Thymus (tissue), 14 donors: ENCODE measurements at places on chromosomes 4 and X.

- no peak for DNase-seq
- H3K4me3 ChIP-seq = no peak overlapping the region
- H3K27me3 ChIP-seq = no peaks in the 10 kb centered on the region
- H3K36me3 ChIP-seq = no peaks in the 10 kb centered on the region
- H3K27ac ChIP-seq = no peak overlapping the region
- peaks cover 14% of the 10 kb centered on the region for H3K4me1 ChIP-seq
Observed at GRCh38 chr4:15232366-15233263, 195.2 kb upstream of the C1QTNF7 start.

- no peaks in the 10 kb centered on the region for H3K27me3 ChIP-seq
- DNase-seq = no peak
- H3K27ac ChIP-seq = no peak overlapping the region
- no peaks in the 10 kb centered on the region for H3K36me3 ChIP-seq
- H3K4me1 ChIP-seq = no peaks in the 10 kb centered on the region
Observed at GRCh38 chrX:33336783-33337182, 125.4 kb upstream of the DMD start.

- no peaks in the 10 kb centered on the region for H3K27me3 ChIP-seq
- H3K4me1 ChIP-seq = no peaks in the 10 kb centered on the region
- no peak overlapping the region for H3K27ac ChIP-seq
- no peak for DNase-seq
- no peak overlapping the region for H3K4me3 ChIP-seq
- H3K36me3 ChIP-seq = no peaks in the 10 kb centered on the region
Observed at GRCh38 chrX:109487640-109488039, 5.8 kb upstream of the GUCY2F start.

- H3K36me3 ChIP-seq = no peaks in the 10 kb centered on the region
- DNase-seq = no peak
- H3K4me1 ChIP-seq = no peaks in the 10 kb centered on the region
- H3K27ac ChIP-seq = no peak overlapping the region
- no peak overlapping the region for H3K4me3 ChIP-seq
Observed at GRCh38 chr4:71568131-71568530, 215.7 kb downstream of the GC start.

- DNase-seq = no peak
- no peak overlapping the region for H3K27ac ChIP-seq
- no peaks in the 10 kb centered on the region for H3K4me1 ChIP-seq
- peaks cover 42% of the 10 kb centered on the region for H3K36me3 ChIP-seq
- H3K4me3 ChIP-seq = no peak overlapping the region
- H3K27me3 ChIP-seq = no peaks in the 10 kb centered on the region
Observed at GRCh38 chrX:40076750-40077575, 20.8 kb downstream of the BCOR start.

- H3K4me1 ChIP-seq = peaks cover 30% of the 10 kb centered on the region
- no peak overlapping the region for H3K27ac ChIP-seq
- DNase-seq = no peak
- H3K36me3 ChIP-seq = peaks cover 16% of the 10 kb centered on the region
- no peaks in the 10 kb centered on the region for H3K27me3 ChIP-seq
Observed at GRCh38 chr4:3193531-3194203, 55.3 kb upstream of the MSANTD1 start.

DNA sequence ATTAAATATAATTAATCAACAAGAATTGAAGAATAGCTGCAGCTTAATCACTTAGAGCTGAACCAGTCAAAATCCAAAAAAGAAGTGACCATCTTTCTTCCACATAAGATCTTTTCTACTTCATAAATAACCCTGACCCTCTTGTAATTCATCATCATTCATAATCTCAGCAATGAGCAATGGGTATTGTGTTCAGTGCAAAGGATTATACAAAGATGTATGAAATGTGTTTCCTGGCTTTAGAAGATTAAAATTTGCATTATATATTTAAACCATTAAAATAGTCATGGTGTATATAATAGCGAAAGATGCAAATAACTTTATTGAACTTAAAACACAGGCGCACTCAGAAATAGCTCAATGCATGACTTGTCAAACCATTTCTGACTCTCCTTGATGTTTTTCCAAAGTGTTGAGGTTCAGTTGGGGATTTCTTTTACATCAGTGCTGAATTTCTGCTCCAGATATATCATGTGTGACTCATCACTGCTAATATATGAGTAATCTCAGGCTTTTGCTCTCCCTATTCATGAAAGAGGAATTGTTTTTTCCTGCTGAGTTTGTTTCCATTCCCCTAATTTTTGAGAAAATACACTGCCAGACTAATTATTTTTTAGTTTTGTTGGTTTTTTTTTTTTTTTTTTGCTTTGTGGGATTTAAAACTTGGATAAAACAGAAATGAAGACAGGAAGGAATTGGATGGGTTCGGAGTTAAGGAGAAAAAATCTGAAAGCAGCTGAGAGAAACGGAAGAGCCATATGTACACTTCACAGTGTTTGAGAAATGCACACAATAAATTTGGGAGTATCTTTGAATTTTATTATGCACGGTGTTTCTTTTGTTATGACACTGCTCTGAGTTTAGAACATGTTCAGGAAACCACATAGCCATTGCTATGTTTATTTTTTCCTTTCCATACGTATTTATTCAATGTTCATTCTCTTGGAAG is 290.1 kb upstream of the PCDH7 start:
- H3K4me1 ChIP-seq = no peaks in the 10 kb centered on the region
- H3K27ac ChIP-seq = no peak overlapping the region
- H3K27me3 ChIP-seq = no peaks in the 10 kb centered on the region

GRCh38 chrX:20252381-20253231 is 14.1 kb downstream of the RPS6KA3 start:
- no peaks in the 10 kb centered on the region for H3K4me1 ChIP-seq
- no peak overlapping the region for H3K27ac ChIP-seq
- no peak overlapping the region for H3K4me3 ChIP-seq
- no peaks in the 10 kb centered on the region for H3K36me3 ChIP-seq

GRCh38 chr4:43089730-43090129 is 197.2 kb downstream of the GRXCR1 start:
- no peaks in the 10 kb centered on the region for H3K4me1 ChIP-seq
- H3K27ac ChIP-seq = no peak overlapping the region
- DNase-seq = no peak
- no peak overlapping the region for H3K4me3 ChIP-seq
- no peaks in the 10 kb centered on the region for H3K27me3 ChIP-seq

GRCh38 chrX:44261286-44261685 is 82.2 kb downstream of the EFHC2 start:
- H3K36me3 ChIP-seq = no peaks in the 10 kb centered on the region
- no peaks in the 10 kb centered on the region for H3K27me3 ChIP-seq
- no peaks in the 10 kb centered on the region for H3K4me1 ChIP-seq
- H3K27ac ChIP-seq = no peak overlapping the region

DNA sequence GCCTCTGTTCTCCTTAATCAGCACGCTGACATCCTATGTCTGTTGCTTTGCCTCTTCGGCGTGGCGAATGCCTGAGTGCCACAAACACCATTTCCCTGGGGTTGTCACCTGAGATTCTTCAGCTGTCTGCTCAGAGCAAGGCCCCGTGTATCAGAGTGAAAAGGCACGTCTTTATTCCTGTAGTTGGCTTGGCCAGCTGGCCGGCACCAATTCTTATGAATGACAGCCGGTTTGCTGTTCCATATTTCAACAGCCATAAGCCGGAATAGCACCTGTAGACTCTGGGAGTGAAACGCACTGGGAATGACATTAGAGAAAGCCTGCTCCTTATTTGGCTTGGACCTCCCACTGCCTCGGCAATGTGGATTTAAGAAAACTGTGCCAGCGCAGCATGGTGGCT is 89.3 kb downstream of the MGST2 start:
- no peaks in the 10 kb centered on the region for H3K4me1 ChIP-seq
- no peaks in the 10 kb centered on the region for H3K27me3 ChIP-seq
- H3K36me3 ChIP-seq = no peaks in the 10 kb centered on the region

DNA sequence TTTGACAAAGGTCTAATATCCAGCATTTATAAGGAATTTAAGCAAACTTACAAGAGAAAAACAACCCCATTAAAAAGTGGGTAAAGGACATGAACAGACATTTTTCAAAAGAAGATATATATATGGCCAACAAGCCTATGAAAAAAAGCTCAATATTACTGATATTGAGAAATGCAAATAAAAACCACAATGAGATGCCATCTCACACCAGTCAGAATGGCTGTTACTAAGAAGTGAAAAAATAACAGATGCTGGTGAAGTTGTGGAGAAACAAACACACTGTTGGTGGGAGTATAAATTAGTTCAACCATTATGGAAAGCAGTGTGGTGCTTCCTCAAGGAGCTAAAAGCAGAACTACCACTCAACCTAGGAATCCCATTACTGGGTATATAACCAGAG is 91.6 kb upstream of the EFHC2 start:
- no peak for DNase-seq
- no peaks in the 10 kb centered on the region for H3K27me3 ChIP-seq
- no peaks in the 10 kb centered on the region for H3K4me1 ChIP-seq
- no peaks in the 10 kb centered on the region for H3K36me3 ChIP-seq
- no peak overlapping the region for H3K4me3 ChIP-seq

GRCh38 chr4:121266982-121267381 is 102.9 kb upstream of the TNIP3 start:
- H3K27ac ChIP-seq = no peak overlapping the region
- H3K4me3 ChIP-seq = no peak overlapping the region
- H3K4me1 ChIP-seq = no peaks in the 10 kb centered on the region
- DNase-seq = no peak
- no peaks in the 10 kb centered on the region for H3K36me3 ChIP-seq
- H3K27me3 ChIP-seq = no peaks in the 10 kb centered on the region

GRCh38 chr4:110108960-110109359 is 89.5 kb downstream of the ELOVL6 start:
- no peaks in the 10 kb centered on the region for H3K4me1 ChIP-seq
- H3K36me3 ChIP-seq = no peaks in the 10 kb centered on the region
- H3K27me3 ChIP-seq = no peaks in the 10 kb centered on the region
- no peak overlapping the region for H3K4me3 ChIP-seq
- no peak overlapping the region for H3K27ac ChIP-seq
- no peak for DNase-seq

DNA sequence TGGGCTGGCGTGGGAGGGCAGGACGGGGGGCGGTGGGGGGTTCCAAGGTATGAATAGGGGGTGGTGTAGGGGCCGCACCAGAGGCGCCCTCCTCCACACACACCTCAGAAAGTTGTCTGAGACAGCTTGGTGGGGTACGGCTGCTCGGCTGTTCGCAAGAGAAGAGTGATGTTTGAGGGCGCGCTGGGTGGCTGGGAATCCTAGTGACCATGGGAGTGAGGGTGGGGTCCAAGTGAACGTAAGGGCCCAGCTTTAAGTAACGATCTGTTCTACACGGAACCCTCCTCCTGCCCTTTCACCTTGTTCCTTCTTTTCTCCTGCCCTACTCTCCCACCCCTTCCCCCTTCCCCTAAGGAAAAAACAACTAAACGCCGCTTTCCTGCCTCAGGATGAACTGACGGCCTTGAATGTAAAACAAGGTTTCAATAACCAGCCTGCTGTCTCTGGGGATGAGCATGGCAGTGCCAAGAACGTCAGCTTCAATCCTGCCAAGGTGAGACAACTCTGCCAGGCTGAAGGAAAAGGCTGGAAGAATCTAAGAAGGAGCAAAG is 664 bp downstream of the MED12 start:
- H3K27me3 ChIP-seq = no peaks in the 10 kb centered on the region
- peaks cover 27% of the 10 kb centered on the region for H3K36me3 ChIP-seq
- H3K4me1 ChIP-seq = peaks cover 14% of the 10 kb centered on the region
- H3K4me3 ChIP-seq = peak overlapping the region; percentile 68
- no peak for DNase-seq

- no peak for DNase-seq
- no peaks in the 10 kb centered on the region for H3K27me3 ChIP-seq
- no peak overlapping the region for H3K4me3 ChIP-seq
Observed at GRCh38 chr4:141660880-141661279, 24.5 kb downstream of the IL15 start.

GRCh38 chr4:134537701-134538100 is 336.1 kb upstream of the PABPC4L start:
- H3K36me3 ChIP-seq = no peaks in the 10 kb centered on the region
- H3K4me3 ChIP-seq = no peak overlapping the region
- no peaks in the 10 kb centered on the region for H3K27me3 ChIP-seq
- H3K4me1 ChIP-seq = no peaks in the 10 kb centered on the region
- H3K27ac ChIP-seq = no peak overlapping the region
- no peak for DNase-seq

DNA sequence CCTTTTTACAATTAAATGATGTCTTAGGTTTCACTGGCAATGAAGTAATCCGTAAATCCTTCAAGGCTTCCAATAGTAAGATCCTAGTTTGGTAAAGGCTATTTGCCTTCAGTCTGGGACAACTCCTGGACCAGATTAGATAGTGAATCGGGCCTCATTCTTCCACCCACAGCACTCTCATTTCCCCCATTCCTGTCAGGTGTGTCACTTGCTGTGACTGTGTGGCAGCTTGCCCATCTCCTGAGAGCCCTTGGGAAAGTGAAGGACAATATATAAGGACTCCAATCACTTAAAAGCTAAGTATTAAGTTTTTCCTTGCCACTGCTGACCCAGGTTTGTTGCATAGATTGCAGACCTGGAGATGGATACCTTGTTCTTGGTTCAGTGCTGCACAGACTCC is 3.3 kb upstream of the GASK1B start:
- no peak overlapping the region for H3K27ac ChIP-seq
- DNase-seq = no peak
- H3K4me1 ChIP-seq = no peaks in the 10 kb centered on the region
- peaks cover 15% of the 10 kb centered on the region for H3K27me3 ChIP-seq

GRCh38 chr4:40857956-40858355 is 108.2 kb downstream of the NSUN7 start:
- H3K4me1 ChIP-seq = peaks cover 6% of the 10 kb centered on the region
- no peaks in the 10 kb centered on the region for H3K36me3 ChIP-seq
- peaks cover 20% of the 10 kb centered on the region for H3K27me3 ChIP-seq
- no peak overlapping the region for H3K4me3 ChIP-seq

DNA sequence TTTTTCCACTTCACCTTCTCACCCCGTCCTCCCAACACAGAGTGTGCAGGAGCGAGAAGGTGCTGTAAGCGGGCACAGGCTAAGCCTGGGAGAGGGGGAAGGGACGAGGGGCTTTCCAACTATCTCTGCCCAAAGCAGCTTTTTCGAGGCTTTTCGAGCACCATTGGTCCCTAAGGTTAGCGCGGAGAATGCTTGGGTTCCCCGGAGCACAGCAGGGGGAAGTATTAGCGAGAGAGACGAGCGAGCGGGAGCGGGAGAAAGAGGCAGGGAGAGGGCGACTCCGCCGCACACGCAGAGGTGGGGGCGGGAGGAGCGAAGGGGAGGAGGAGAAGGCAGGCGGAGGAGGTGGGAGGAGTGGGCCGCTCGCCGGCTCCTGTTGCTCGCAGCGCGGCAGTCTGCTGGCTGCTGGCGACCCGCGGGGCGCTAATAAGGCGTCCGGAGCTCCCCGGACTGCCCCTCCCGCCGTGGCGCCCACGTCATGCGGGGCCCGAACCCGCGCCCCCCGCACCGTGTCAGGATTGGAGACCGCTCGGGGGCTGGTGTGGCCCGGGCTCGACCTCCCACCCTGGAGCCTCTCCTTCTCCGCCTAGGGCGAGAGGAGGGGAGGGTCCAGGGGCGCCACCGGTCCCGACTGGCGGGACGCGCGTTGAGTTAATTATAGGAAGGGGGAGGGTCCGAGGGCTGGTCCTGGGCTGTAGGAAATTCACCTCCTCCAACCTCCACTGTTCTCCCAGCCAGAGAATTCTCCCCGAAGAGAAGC is at the start of gene ADAMTS3:
Gene ADAMTS3, minus strand, starts transcription at position 263 of the 760 bp plus-strand sequence. CDS start 459 bp downstream, outside the sequence.
- peaks cover 6% of the 10 kb centered on the region for H3K27me3 ChIP-seq
- peaks cover 10% of the 10 kb centered on the region for H3K4me1 ChIP-seq
- peak within 1 kb of the TSS; percentile 58 for H3K27ac ChIP-seq
- peak; percentile 32 for DNase-seq
